ENCODE measurements at places on chromosomes 1 and 21.

DNA sequence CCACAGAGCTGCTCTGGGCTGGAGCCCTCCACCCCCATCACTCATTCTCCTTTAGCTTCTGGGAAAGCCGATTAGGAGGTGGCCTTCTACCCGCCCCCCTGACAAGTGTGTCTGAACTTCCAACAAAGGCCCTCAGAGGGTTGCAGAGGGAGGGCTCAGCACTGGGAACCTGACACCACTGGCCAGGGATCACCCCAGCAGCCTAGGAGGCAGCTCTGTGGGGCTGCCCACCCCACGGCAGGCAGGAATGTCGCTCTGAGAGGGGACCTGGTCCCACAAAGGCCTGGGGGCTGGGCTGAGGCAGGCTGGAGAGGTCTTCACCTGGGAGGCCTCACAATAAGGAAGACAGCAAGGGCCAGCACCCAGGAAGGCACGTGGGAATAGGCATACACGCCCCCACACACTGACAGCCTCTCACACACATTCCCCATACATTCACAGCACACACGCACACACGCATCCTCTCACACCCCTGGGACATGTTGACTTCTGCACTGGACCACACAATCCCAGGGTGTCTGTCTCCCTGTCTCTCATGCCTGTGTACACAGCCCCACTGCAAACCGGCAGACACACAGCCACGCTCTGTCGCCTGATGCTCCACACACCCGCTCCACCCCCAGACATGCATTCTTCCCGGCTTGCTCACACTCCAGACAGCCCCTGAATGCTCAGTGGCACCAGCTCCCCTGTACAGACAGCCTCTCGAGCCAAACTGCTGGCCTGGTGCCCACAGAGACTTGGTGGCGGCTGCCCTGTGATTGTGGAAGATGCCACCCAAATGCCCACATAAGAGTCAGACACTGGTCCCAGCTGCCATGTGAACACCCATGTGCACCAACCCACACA, 30.7 kb downstream of the DMBX1 start:
- peak; percentile 91 for DNase-seq

DNA sequence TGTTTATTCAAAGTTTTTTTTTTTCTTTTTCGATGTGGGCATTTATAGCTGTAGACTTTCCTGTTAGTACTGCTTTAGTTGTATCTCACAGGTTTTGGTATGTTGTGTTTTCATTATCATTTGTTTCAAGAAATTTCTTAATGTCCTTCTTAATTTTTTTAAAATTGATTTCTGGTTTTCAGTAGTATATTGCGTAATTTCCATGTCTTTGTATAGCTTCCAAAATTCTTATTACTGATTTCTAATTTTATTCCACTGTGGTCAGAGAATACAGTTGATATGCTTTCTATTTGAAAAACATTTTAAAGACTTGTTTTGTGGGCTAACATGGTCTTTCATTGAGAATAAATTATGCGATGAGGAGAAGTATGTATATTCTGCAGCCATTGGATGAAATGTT, 463.2 kb upstream of the B3GALT2 start:
- no peak for DNase-seq

- no peak for DNase-seq
These were observed 126.1 kb upstream of the CACHD1 start for GRCh38 chr1:64343823-64344190.

DNA sequence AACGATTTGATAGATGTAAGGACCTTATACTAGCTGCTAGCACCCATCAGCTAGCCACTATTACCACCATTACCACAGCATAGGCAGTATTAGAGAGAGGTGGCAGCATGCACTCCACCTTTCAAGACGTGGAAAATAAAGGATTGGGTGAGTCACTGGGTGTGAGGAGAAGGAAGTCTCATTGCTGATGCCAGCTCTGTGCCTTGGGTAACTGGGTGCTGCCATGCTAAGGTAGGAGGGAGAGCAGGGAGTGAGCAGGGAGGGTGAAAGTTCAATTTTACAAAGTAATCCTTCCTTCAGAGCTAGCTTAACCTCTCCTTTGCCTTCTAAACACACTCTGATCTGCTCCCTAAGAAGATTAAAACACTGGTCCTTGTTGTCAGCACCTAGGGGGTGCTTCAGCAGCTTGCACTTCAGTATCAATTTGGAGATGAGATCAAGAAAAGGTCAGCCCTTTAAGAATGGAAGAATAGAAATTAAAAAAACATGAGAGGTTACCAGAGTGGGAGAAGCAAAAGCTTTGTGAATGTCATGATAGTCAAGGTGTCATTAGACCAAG, 1.8 kb upstream of the LIN9 start:
- no peak for DNase-seq

DNA sequence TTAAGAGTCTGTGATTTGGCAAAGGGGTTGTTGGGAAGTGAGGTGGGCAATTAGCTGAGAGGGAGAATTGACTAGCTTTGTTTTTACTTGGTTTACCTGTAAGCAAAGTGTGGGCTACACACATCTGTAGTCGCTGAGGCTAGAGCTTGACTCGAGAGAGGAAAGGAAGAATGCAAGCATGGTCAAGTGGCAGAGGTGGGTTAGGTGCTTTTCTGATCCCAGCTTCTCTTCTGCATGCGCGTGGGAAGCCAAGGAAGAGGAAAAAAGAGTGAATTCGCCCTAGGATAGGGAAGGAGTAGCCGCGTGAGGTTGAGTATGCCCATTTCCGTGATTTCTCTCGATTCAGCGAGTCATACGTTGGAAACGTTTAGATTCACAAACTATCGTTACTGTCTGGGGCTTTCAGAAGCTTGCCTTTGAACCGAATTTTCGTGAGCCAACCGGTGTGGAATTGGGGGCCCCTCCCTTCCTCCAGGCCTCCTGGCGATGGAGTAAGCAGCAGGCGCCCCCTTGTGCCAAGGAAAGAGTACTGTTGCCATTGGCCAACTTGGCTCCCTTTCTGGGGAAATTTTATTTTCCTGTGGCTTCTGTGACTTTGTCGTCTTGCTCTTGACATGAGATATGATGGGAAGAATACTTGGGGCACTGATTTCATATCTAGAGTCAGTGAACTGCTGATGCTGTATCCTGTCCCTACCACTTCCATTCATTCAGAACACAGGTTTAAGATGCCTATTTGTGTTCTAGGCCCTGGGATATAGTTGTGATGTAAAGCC, 1.3 kb downstream of the PIGV start:
- peak; percentile 92 for DNase-seq

- no peak for DNase-seq
These were observed 597.8 kb downstream of the KIF26B start for GRCh38 chr1:245752561-245752960.

DNA sequence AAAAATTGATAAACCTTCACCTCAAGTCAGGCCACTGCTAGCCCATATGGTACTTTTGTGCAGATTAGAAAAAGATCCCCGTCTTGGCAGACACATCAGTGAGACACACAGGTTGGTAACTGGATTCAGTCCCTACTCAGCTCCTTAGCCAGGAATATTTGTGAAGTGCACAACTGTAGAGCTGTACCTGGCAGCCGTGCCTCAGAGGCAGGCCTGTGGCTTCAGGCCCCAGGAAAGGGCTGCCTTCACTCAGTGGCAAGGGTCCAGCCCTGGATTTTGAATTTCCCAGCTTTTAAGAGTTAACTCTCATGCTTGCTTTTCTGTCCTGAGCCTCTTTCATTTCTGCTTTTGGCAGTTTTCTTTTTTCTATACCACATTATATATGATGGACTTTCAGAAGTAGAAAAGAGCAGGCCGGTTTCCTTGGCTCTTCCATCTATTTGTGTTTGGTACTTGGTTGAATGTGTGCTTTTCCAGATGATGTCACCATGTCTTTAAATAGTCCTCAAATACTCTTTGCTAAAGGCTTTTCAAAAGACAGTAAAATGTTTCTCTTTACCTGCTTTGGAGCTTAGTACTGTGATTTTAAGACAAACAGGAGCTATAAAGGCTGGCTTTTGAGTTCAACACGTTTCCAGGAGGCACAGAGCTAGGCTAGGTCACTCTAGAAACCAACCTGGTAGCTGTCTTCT, 186.6 kb downstream of the AK5 start:
- DNase-seq: no peak
